WTC11 (cell line): ENCODE measurements at places on chromosomes 16 and 17. TPM values are rescaled to one million over a fixed set of nuclear protein-coding genes. Genes with fewer than 3 reads are reported as not detected.

DNA sequence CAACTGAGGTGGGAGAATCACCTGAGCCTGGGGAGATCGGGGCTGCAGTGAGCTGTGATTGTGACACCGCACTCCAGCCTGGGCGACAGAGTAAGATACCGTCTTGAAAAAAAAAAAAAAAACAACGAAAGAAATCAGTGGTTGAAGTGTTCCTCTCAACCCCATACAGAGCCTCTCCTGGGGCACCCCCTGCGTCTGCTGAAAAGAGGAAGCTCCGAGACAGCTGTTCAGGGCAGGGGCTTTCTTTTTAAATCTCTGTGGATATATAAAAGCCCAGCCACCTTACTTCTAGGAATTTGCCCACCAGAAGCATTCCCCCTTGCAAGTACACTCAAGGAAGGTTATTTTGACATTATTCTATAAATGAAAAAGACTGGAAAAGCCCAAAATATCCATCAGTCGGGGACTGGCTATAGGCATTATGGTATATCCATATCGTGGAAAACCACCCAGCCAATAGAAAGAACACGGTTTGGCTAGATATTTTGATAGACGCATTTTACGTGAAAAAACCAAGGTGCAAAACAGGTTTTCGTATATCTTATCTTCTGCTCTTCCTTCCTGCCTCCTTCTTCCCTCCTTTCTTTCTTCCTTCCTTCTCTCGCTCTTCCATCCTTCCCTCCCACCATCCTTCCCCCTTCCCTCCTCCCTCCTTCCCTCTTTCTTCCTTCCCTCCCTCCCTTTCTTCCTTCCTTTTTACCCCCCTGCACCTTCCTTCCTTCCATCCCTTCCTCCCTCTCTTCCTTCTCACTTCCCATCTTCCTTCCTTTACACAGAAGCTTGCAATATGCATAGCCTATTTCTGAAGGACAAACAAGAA is 9.2 kb upstream of the CCL22 start:
- peaks cover 4% of the 10 kb centered on the region for H3K27me3 ChIP-seq
- H3K36me3 ChIP-seq: no peaks in the 10 kb centered on the region
- H3K4me3 ChIP-seq: no peak overlapping the region
- no peak overlapping the region for H3K27ac ChIP-seq
- H3K4me1 ChIP-seq: no peaks in the 10 kb centered on the region
- no peak for DNase-seq

DNA sequence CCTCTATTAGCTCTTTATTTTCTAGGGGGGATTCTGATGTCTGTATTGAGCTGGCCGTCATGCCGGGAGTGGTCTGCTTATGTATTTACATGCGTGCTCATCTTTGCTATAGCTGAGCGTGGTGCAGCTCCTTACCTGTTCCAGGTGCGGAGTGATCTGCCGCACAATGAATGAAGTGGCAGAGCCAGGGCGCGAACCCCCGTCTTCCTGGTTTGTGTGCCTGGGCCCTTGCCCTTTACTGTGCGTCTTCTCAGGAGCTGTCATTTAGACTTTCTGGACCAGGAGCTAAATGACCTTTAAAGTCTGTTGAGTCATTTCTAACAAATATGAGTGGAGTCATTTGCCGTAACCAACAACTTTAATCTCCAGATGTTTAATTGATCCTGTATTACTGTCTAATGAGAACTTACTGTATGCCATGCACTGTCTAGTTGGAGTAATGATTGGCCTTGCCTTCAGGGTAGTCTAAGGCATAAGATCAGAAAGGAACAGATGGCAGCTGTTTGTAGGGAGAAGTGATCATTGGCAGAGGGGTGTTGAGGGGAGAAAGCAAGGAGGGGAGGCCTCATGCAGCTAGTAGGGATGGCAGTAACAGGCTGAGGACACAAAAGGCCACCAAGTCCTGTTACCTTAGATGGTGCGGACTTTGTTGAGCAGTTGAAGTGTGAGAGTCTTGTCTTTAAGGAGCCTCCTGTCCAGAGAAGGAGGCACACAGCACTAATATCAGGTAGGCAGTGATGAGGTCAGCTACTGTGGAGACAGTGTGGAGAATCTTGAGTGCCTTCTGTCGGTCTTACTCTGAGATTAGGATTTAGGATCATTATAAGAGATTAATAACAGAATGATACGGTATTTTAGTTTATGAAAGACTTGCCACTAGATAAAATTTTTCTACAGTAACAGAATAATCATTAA is 53.9 kb downstream of the USP10 start:
- H3K27me3 ChIP-seq: no peaks in the 10 kb centered on the region
- peak overlapping the region; percentile 35 for H3K27ac ChIP-seq
- DNase-seq: no peak
- H3K4me3 ChIP-seq: no peak overlapping the region
- no peaks in the 10 kb centered on the region; the same call in 1 of the 2 replicates for H3K36me3 ChIP-seq
- peaks cover 47% of the 10 kb centered on the region for H3K4me1 ChIP-seq

RAMP2 gene
- 10.9 to 13.1 TPM (median 11.6 TPM) in 3 replicates for total RNA-seq

DNA sequence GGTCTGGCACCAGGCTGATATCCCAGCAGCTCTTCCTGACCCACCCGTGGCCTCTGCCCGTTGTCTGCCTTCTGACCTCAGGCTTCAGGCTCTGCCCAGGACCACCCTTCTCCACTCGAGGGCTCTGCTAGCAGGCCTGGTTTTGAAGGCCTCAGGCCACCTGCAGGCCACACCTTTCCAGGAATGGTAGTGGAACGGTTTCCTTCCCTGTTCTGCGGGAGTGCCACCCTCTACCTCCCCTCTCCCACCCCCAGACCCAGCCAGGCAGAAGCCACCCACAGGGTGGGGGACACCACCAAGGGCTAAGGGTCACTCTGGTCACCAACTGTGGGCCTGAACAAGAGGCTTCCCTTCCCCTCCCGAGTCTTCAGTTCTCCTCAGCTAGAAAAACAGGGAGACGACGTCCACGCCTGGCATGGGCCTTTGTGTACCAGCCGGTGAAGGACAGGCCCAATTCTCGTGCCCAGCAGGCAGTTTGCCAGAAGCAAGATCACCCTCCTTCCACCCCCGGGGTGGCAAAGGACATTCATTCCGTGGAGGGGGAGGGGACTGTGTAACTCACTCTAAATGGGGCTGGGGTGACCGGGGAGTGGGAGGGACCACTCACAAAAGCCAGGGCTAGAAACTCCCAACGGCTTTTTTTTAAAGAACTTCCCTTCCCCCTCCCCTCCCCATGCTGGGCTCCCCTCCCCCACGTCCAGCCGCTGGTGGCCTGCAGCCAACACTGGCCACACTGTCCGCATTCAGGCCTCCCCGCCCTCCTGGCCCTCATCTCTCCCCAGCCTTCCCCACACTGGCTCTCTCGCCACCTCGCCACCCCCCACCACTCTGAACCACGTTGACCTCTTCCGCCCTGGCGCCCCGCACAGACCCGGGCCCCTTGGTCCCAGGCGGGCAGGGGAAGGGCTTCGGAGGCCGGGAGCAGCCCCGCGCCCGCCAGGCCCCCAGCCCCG is 7.7 kb downstream of the CBX4 start:
- DNase-seq: peak; percentile 49
- no peaks in the 10 kb centered on the region; the same call in 1 of the 2 replicates for H3K36me3 ChIP-seq
- H3K27ac ChIP-seq: no peak overlapping the region
- peaks cover 36% of the 10 kb centered on the region for H3K4me1 ChIP-seq

GPR179 gene
- 0.09 to 0.46 TPM (median 0.46 TPM) in 3 replicates for total RNA-seq

- H3K4me3 ChIP-seq: no peak overlapping the region
- no peak overlapping the region for H3K27ac ChIP-seq
- H3K36me3 ChIP-seq: no peaks in the 10 kb centered on the region
Observed at GRCh38 chr17:40323391-40324381, 14.7 kb downstream of the RARA start.

TBC1D3B gene
- total RNA-seq: 6.3 to 7.9 TPM (median 7.7 TPM) in 3 replicates

DNA sequence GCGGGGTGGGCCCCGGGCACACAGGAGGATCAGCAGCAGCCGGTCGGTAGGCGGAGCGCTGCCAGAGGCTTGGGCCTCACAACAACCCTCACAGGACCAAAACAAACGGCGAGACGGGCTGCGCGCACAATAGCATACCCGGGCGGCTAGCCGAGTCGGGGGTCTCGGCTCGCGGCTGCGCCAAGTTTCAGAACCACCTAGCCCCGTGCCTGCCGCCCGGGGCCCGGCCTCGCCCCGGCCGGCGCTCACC is 732 bp downstream of the ULK2 start:
- no peak overlapping the region for H3K27ac ChIP-seq
- no peaks in the 10 kb centered on the region for H3K36me3 ChIP-seq
- peak overlapping the region; percentile 79 for H3K4me3 ChIP-seq
- H3K27me3 ChIP-seq: peaks cover 34% of the 10 kb centered on the region
- peak; percentile 75 for DNase-seq
- peaks cover 3% of the 10 kb centered on the region for H3K4me1 ChIP-seq

DNA sequence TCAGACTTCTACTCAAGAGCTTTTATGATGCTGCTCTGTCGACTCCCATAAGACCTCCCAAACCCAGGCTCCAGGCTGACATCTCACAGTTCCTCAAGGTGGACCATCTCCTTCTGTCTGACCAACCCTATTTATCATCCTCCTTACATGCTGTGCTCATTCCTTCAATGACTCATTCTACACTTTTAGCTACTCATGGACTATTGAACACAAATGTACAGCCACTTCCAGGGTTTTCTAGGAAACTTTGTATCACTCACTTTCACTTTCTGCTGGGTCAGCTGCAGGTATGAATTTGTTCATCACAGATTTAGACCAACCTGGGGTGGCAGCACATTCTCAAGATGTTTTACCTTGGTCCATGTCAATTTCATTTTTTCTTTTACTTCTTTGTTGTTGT is 162.4 kb upstream of the FAM20A start:
- peaks cover 13% of the 10 kb centered on the region for H3K4me1 ChIP-seq
- H3K27ac ChIP-seq: no peak overlapping the region
- DNase-seq: no peak
- no peaks in the 10 kb centered on the region for H3K36me3 ChIP-seq

DNA sequence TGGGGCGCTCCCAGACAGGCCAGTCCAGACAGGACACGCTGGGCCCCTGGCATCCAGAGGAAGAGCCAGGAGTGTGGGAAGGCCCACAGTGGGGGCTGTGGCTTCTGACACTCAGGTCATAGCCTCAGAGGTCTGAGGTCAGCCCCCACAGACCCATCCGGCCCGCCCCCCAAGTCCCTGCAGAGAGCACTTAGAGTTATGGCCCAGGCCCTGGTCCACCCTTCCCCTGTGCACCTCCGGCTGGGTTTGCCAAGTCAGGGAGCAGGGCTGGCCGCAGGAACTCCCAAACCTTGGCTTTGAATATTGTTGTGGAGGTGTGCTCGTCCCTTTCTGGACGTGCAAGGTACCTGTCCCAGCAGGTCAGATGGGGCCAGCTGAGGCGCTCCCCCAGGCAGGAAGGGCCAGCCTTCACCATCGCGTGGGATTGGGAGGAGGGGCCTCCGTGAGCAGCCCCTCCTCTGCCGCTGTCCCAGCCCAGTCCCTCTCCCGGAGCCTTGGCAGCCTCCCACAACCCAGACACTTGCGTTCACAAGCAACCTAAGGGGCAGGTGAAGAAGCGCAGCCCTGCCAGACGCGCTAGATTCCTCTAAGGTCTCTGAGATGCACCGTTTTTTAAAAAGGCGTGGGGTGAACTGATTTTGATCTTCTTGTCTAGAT is 74.6 kb downstream of the SOCS1 start:
- H3K4me1 ChIP-seq: peaks cover 25% of the 10 kb centered on the region
- H3K36me3 ChIP-seq: no peaks in the 10 kb centered on the region
- no peak overlapping the region for H3K4me3 ChIP-seq
- no peaks in the 10 kb centered on the region for H3K27me3 ChIP-seq
- H3K27ac ChIP-seq: no peak overlapping the region

RAP1GAP2 gene
- 64.5 to 72.8 TPM (median 65.4 TPM) in 3 replicates for total RNA-seq
